H1 (cell line): ENCODE measurements at places on chromosomes 4 and X. TPM values are rescaled to one million over a fixed set of nuclear protein-coding genes. Genes with fewer than 3 reads are reported as not detected.

Gene P2RY4
- polyA plus RNA-seq, result 0.38 and 0.55 TPM in 2 replicates

Gene SPANXA1
- not detected in 2 replicates for polyA plus RNA-seq

Gene MAP3K15
- 1.7 and 1.8 TPM in 2 replicates for polyA plus RNA-seq

Gene GPR34
- not detected in 2 replicates for polyA plus RNA-seq

Gene F8A3
- polyA plus RNA-seq, result 0.11 and 0.24 TPM in 2 replicates

Gene CT45A10
- not detected in 2 replicates for polyA plus RNA-seq

Gene SPANXN3
- not detected in 2 replicates for polyA plus RNA-seq

Gene GPR119
- 0.11 and 0.17 TPM in 2 replicates for polyA plus RNA-seq

Gene IL3RA
- 0.11 and 0.19 TPM in 2 replicates for polyA plus RNA-seq

Gene AREG
- not detected in 2 replicates for polyA plus RNA-seq
